Activated CD4-positive, alpha-beta T cell treated with anti-CD3 and anti-CD28 coated beads, Interleukin-2, amount 50 U/mL, for 4 hours (primary cell): ENCODE measurements at places on chromosomes 13 and 19.

GRCh38 chr13:76438050-76438449, 448.2 kb downstream of the KCTD12 start:
- no peak for DNase-seq

DNA sequence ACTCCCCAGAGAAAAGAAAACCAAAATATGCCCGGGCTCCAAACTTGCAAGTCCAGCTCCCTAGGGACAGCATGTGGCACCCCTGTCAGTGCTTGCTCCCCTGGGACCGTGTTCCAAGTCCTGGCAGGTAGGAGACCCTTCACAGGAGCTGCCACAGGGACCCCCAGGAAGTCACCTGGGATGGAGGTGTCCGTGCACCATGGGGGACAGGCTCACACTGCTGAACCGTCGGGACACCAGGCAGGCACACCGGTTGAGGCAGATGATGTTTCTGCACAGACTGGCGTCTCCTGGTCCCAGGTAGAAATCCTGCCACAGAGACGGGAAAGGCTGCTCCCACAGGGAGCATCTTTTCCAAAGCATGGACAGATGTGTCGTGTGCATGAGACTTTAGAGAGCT, 11.7 kb upstream of the PROZ start:
- DNase-seq, result no peak

- DNase-seq, result no peak
Measured at GRCh38 chr13:106373304-106373988, 162.0 kb downstream of the EFNB2 start.

- no peak for DNase-seq
Measured at GRCh38 chr13:24203811-24204210, 43.3 kb downstream of the SPATA13 start.

GRCh38 chr13:69306766-69307165, 800.9 kb upstream of the ATXN8OS start:
- DNase-seq, result no peak

DNA sequence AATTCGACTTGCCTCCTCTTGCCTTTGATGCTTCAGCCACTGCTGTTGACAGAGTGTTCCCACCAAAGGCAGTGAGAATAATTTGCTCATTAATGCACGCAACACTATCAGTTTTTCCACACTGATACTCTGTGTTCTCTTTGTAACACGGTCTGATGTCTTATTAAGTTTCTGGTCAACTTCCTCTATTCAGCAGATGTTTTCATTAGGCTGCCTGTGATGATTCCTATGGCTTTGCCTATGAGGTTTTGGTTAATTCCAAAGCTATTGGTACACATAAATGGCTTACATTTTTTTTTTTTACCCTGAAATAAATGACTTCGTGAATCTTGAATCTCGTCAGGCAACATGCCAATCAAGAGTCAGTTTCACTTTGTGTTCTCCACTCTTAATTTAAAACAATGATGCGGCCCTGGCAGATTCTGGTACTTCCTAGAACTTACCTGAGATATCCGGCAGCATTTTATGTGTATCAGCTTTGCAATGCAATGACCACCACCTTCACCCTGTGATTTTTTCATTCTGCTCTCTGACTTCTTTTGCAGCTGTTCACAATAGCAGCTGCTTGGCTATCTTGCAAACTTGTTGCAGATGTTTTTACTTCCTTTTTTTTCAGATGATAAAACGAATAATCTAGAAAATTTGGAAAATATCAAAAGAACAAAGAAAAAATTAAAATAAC, 27.5 kb upstream of the KL start:
- no peak for DNase-seq

- no peak for DNase-seq
Measured at GRCh38 chr13:103803349-103803748, 737.1 kb upstream of the SLC10A2 start.

GRCh38 chr13:70747262-70747661, 639.0 kb upstream of the KLHL1 start:
- no peak for DNase-seq

GRCh38 chr19:27762933-27763332, 1450.0 kb downstream of the UQCRFS1 start:
- no peak for DNase-seq

GRCh38 chr13:98856983-98857382, 104.5 kb upstream of the SLC15A1 start:
- no peak for DNase-seq

DNA sequence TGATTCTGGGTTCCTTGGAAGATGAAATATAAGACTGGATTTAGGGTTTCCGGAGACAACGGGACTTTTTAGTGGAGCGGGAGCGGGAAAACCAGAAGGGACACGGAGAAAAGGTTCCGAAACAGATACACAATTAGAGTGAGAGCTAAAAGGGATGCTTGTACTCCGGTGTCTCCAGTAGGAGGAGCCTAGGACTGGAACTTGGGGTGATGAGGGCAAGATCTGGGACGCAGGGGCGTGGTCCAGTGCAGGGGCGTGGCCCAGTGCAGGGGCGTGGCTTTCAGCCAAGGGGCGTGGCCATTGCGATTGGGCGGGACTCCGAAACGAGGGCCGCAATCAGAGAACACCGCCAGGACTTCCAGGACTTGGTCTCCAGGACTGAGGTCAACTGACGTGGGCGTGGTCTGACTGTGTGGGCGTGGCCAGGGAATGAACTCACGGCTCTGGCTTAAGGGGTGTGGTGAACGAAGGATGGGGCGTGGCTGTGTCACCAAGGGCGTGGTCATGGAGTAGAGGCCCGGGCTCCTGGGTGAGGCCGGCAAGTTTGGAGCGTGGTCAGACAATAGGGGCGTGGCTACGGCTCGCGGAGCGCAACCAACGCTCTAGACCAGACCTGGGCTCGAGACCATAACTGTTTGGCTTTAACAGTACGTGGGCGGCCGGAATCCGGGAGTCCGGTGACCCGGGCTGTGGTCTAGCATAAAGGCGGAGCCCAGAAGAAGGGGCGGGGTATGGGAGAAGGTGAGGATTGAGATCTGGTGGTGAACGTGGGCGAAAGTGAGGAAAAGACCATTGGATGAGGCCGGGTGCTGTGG, at the start of gene DKKL1:
Gene DKKL1 (plus strand): TSS at position 610 of the 815 bp plus-strand sequence. CDS start 122 bp downstream, at position 732.
- peak; percentile 46 for DNase-seq
